Osteoblast (primary cell): ENCODE measurements at places on chromosomes 3 and 15.
A peak's percentile ranks its signal among the peaks of the same experiment; 100 is the strongest.

DNA sequence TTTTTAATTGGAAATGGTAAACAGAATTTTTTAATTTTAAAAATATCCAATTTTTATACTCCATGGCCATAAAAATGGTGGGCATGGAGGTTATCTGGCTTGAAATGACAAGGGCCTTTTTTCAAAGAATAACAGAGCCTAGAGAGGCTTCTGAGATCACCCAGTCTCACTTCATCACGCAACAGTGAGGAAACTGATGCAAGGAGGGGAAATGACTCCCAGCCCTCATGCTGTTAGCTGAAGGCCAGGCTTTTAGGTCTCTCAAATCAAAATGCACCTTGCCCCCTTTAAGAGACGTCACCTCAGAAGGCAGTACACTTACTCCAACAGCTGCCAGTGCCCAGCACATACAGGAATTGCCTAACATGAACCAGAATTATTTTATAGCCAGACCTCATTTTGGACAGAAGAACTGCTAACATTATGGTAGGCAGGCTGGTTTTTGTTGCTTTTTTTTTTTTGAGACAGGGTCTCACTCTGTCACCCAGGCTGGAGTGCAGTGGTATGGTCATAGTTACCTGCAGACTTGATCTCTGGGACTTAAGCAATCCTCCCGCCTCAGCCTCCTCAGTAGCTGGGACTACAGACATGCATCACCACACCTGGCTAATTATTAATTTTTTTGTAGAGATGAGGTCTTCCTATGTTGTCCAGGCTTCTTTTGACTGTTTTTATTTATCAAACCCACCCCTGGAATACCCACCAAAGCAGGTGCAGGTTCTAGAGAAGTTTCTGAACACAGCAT lies 9.1 kb downstream of the RAB43 start:
- DNase-seq = no peak

- DNase-seq = no peak
These were observed 198.9 kb downstream of the P3H2 start for GRCh38 chr3:189921770-189922169.

DNA sequence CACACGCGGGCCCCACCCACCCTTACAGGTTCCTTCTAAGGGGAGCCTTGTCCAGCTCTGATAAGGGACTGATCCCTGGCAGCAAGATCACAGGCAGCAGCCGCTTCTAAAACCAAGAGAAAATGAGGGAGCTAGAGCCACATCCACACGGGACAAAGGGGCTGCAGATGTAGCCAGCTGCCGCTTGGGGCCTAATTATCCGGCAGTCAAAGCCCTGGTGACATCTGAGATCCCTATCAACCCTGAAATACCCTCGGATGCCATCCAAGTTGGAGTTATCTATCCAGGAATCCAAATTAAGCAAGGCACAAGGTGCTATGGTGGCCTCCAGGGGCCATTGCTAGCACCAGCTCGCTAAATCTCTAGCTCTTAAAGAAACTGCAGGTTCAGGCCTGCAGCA lies 248.3 kb downstream of the VPS13C start:
- no peak for DNase-seq

DNA sequence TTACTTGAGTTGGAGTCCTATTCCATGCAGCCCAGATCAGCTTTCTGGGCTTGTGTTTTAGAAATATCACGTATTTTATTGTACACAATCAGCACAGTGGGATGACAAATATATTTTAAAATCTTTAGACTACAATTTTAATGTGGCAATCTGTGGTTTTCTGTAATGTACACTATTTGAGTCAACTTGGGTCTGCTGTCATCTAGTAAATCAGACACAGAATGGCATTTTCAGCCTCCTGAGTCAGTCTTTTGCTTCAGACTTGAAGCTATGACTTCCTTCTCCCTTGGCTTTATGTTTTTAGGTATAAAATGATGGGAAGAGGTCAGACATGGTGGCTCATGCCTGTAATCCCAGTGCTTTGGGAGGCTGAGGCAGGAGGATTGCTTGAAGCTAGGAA lies 232.1 kb downstream of the NECTIN3 start:
- no peak for DNase-seq

DNA sequence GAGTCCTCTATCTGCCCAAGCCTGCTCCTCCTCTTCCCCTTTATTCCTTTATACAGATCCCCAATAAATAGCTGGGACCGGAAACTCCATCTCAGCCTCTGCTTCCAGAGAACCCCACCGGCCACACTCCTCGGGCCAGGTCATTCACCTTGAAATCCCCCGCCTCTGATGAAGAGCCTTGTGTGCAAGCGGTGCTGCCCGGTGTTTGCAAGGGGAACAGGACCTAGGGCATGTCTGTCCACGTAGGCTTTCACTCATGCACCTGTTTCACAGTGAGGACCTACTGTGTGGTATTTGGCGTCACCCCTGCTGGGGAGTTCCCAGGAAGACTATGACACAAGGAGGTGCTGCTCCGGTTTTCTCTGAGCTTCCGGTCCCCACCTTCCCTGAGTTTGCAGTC lies 54.0 kb downstream of the WNT7A start:
- DNase-seq = peak; percentile 9
